Spleen (tissue), 13 donors: ENCODE measurements at places on chromosomes 3 and 15. TPM values are rescaled to one million over a fixed set of nuclear protein-coding genes. Genes with fewer than 3 reads are reported as not detected.
A peak's percentile ranks its signal among the peaks of the same experiment; 100 is the strongest.

DNA sequence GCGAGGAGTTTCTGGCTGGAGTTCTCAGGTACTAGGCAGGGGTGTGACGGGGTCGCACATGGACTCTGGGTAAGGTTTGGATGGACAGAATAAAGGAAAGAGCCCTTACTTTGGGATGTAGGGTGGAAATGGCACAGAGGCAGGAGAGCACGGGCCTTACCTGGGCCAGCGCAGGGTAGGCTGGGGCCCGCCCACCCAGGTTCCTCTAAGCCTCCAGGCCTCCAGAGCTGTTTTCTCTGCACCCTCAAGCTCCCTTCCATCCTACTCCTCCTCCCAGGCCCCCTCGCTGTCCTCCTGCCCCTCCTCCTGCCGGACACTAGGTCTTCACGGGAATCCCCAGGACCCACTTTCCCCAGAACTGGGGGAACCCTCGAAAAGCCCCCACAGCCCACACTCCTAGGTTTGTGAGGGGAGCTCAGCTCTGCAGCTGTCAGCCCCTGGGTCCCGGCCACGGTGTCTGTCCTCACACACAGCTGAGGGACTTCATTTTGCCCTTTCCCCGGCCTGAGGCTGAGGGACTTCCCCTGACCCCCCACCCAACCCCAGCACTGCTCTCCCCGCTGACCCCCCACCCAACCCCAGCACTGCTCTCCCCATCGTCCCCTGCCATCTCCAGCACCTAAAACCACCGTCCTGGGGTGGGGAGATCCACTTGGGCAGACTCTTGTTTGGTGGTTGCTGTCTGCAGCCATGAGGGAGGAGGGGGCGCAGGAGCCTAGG, 53.0 kb upstream of the PCSK6 start:
- H3K4me1 ChIP-seq = no peaks in the 10 kb centered on the region
- no peaks in the 10 kb centered on the region for H3K27me3 ChIP-seq
- no peak overlapping the region for H3K27ac ChIP-seq
- no peak overlapping the region for H3K4me3 ChIP-seq
- no peak for DNase-seq

- peak; percentile 81 for DNase-seq
- H3K4me3 ChIP-seq = peak overlapping the region; percentile 57
- no peak overlapping the region for H3K27ac ChIP-seq
- peaks cover 40% of the 10 kb centered on the region for H3K4me1 ChIP-seq
- H3K27me3 ChIP-seq = peaks cover 94% of the 10 kb centered on the region
- no peaks in the 10 kb centered on the region for H3K36me3 ChIP-seq
Observed at GRCh38 chr3:169658311-169658931, 5.1 kb downstream of the MECOM start.

DNA sequence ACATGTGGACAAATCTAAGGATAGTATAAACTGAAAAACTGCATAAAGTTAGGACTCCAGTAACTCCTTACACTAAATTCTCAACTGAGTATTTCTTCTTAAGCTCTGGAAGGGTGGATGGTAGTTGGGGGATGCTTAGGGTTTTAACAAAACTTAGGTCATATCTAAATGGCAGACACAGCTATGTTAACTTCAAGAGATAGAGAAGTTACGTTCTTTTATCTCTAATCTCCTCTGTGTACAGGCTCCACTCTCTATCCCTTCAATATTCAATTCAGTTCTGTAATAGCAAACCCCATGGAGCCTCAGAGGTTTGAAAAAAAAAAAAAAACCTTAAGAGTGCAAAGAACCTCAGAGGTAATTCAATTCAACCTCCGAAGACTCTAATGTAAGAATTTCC, 3.1 kb downstream of the CMTM6 start:
- H3K4me1 ChIP-seq = peaks cover 60% of the 10 kb centered on the region
- no peak overlapping the region for H3K4me3 ChIP-seq
- H3K27me3 ChIP-seq = no peaks in the 10 kb centered on the region
- H3K36me3 ChIP-seq = peaks cover 14% of the 10 kb centered on the region

GRCh38 chr3:191008074-191008473, 145.6 kb upstream of the GMNC start:
- H3K4me1 ChIP-seq = no peaks in the 10 kb centered on the region
- H3K27ac ChIP-seq = no peak overlapping the region
- peaks cover 4% of the 10 kb centered on the region for H3K27me3 ChIP-seq
- no peaks in the 10 kb centered on the region for H3K36me3 ChIP-seq

GRCh38 chr3:79937567-79937966, 169.8 kb upstream of the ROBO1 start:
- no peaks in the 10 kb centered on the region for H3K36me3 ChIP-seq
- no peak overlapping the region for H3K27ac ChIP-seq
- DNase-seq = no peak
- no peaks in the 10 kb centered on the region for H3K4me1 ChIP-seq
- H3K4me3 ChIP-seq = no peak overlapping the region

GRCh38 chr3:129603561-129603942, 2.9 kb downstream of the PLXND1 start:
- H3K4me3 ChIP-seq = no peak overlapping the region
- H3K27ac ChIP-seq = peak overlapping the region; percentile 89
- no peaks in the 10 kb centered on the region for H3K36me3 ChIP-seq
- DNase-seq = no peak
- peaks cover 69% of the 10 kb centered on the region for H3K4me1 ChIP-seq
- H3K27me3 ChIP-seq = peaks cover 10% of the 10 kb centered on the region

DNA sequence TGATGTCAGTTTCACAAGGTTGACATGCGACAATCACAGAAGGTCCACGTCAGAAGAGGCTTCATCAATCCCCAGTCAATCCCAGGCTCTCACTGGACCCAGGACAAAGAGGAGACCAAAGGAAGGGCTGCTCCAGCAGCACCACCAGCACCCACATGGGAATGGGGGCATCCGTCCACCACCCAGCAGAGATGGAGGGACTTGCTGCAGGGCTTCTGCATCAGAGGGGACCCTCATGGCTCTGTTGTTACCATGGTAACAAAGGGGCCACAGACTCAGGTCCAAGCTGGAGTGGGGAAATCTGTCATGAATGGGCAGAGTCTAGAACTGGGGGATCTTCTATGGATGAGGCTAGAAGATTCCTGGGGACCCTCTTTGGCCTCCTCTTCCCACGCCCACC, 13.1 kb downstream of the PLA2G4F start:
- H3K27me3 ChIP-seq = no peaks in the 10 kb centered on the region
- no peak overlapping the region for H3K4me3 ChIP-seq
- no peaks in the 10 kb centered on the region for H3K36me3 ChIP-seq
- peak; percentile 34 for DNase-seq

DNA sequence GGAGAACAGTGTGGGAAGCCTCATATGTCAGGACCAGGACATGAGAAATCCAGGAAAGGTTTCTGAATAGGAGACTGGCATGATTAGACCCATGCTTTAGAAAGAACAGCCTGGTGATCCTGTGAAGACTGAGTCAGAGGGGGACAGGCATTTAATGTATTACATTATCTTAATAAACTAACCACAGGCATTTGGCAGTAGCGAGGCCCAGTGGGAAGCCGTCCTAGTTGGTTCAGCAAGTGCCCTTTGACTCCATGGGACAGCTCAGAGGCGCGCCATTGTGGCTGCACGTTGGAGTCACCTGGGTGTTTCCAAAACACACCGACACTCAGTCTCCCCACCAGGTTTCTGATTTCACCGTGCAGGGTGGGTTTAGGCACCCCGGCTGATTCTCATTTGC, 90.5 kb upstream of the DGKG start:
- no peaks in the 10 kb centered on the region for H3K27me3 ChIP-seq
- no peaks in the 10 kb centered on the region for H3K36me3 ChIP-seq
- H3K4me1 ChIP-seq = no peaks in the 10 kb centered on the region

DNA sequence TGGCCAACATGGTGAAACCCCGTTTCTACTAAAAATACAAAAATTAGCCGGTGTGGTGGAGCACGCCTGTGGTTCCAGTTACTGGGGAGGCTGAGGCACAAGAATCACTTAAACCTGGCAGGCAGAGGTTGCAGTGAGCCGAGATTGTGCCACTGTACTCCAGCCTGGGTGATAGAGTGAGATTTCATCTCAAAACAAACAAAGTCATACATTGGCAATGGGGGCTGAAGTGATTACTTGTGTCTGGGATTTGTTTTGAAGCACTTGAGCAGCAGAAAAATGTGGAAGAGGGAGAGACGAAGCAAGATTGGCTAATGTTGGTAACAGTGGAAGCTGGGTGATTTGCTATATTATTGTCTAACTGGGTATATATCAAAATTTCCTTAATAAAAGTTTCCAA, 13.4 kb upstream of the TMEM40 start:
- H3K4me1 ChIP-seq = peaks cover 7% of the 10 kb centered on the region
- no peak overlapping the region for H3K27ac ChIP-seq
- no peak overlapping the region for H3K4me3 ChIP-seq
- no peaks in the 10 kb centered on the region for H3K36me3 ChIP-seq
- no peaks in the 10 kb centered on the region for H3K27me3 ChIP-seq

- H3K27me3 ChIP-seq = peaks cover 62% of the 10 kb centered on the region
- no peaks in the 10 kb centered on the region for H3K36me3 ChIP-seq
- H3K27ac ChIP-seq = no peak overlapping the region
- peak; percentile 83 for DNase-seq
- no peak overlapping the region for H3K4me3 ChIP-seq
Observed at GRCh38 chr3:66582721-66583423, 82.0 kb upstream of the LRIG1 start.

DNA sequence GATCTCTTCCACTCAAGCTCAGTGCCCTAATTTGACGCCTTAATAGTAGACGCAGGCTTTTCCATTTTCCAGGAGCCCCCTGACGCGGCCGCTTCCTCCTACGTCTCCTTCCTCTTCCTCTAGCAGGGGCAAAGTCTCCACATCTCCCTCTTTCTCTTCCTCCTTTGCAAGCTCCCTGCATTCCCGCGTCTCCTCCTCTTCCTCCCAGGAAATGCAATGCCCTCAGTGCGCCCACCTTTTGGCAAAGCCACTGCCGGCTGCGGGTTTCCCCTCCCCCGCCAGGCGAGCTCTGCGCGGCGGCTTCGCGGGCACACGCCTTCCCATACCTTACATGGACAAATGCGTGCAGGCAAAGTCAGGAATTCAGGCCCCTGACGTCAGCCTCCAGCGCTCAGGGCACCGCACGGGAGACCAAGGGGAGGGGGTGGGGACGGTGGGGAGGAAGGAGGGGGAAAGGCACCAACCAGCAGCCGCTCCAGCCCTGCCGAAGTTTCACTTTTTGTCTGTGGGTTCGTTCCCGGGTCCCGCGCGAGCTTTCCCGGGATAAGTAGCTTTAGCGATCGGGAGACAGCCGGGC, 432 bp upstream of the LPP start:
- no peak for DNase-seq
- H3K4me3 ChIP-seq = peak overlapping the region; percentile 77
- H3K4me1 ChIP-seq = peaks cover 20% of the 10 kb centered on the region
- no peaks in the 10 kb centered on the region for H3K36me3 ChIP-seq

DNA sequence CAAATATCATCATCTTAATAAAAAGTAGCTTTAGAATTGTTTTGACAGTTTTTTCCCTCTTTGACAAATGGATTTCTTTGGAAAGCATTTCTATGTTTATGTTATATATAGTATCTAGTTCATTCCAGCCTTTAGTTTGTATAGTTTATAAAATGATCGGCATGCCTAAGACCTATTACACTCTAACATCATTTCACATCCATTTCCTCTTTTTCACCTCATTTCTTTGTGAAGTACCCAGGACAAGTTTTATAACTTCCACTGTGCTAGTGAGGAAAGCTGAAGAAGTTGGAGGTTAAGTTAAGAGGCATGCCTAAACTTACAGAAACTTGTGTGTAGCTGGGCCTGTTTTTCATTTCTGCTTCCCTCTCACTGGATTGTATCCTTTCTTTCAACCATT, 178.4 kb downstream of the TP63 start:
- no peaks in the 10 kb centered on the region for H3K36me3 ChIP-seq
- H3K27me3 ChIP-seq = no peaks in the 10 kb centered on the region
- no peak for DNase-seq
- no peak overlapping the region for H3K4me3 ChIP-seq
- no peak overlapping the region for H3K27ac ChIP-seq

DNA sequence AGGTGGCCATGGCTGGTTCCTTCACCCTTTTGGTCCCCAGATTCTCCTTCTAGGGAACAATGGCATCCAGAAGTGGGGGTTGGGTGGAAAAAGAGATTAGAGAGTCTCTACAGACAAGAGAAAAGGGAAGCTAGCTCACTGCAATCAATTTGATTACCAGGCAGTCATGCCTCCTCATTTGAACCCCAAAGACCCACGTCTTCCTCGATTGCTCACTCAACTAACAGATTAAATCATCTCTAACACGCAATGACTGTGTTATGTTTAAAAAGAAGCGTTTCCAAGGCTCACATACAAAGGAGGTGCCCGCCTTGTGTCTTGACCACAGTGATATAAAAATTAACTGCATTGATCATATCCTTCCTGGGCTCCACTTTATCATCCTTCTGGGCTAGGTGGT, 57.6 kb downstream of the BHLHE40 start:
- H3K4me1 ChIP-seq = peaks cover 20% of the 10 kb centered on the region
- H3K4me3 ChIP-seq = no peak overlapping the region
- no peaks in the 10 kb centered on the region for H3K27me3 ChIP-seq
- DNase-seq = no peak

GRCh38 chr3:140706360-140706759, 28.5 kb downstream of the TRIM42 start:
- no peaks in the 10 kb centered on the region for H3K4me1 ChIP-seq
- DNase-seq = no peak
- H3K4me3 ChIP-seq = no peak overlapping the region
- no peaks in the 10 kb centered on the region for H3K36me3 ChIP-seq

- no peaks in the 10 kb centered on the region for H3K27me3 ChIP-seq
- no peak overlapping the region for H3K4me3 ChIP-seq
- H3K4me1 ChIP-seq = peaks cover 4% of the 10 kb centered on the region
- H3K27ac ChIP-seq = no peak overlapping the region
- peaks cover 69% of the 10 kb centered on the region for H3K36me3 ChIP-seq
Observed at GRCh38 chr15:77464129-77464865, 43.6 kb downstream of the HMG20A start.

GRCh38 chr3:155079468-155079745, 712 bp upstream of the MME start:
- peak overlapping the region; percentile 49 for H3K4me3 ChIP-seq
- peaks cover 23% of the 10 kb centered on the region for H3K4me1 ChIP-seq
- no peak for DNase-seq

- no peak overlapping the region for H3K27ac ChIP-seq
- no peak overlapping the region for H3K4me3 ChIP-seq
- H3K27me3 ChIP-seq = no peaks in the 10 kb centered on the region
- peaks cover 9% of the 10 kb centered on the region for H3K4me1 ChIP-seq
Observed at GRCh38 chr3:23999012-23999641, 54.0 kb downstream of the NR1D2 start.

DNA sequence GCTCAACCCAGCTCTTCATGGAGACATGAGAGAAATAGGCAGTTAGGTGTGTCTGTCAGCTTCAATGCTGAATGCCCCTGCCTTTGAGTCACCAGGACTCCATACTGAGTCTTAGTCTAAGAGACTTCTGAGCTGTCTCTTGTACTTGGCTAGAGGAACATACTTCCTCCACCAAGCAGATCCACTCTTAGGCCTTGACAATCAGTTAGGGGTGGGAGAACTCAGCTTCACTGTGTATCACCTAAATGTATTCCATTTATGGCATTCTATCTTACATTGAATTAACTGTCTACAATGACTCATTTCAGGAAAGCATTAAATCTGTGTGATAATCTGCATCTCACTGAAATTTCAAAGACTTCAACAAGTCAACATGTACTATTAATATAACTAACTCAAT, 66.0 kb downstream of the STAC start:
- H3K4me3 ChIP-seq = no peak overlapping the region
- no peaks in the 10 kb centered on the region for H3K36me3 ChIP-seq
- H3K27ac ChIP-seq = no peak overlapping the region
- H3K27me3 ChIP-seq = no peaks in the 10 kb centered on the region

GRCh38 chr15:64426845-64427465, 33.4 kb upstream of the ZNF609 start:
- peak overlapping the region; percentile 9 for H3K27ac ChIP-seq
- no peaks in the 10 kb centered on the region for H3K27me3 ChIP-seq
- no peak overlapping the region for H3K4me3 ChIP-seq
- H3K36me3 ChIP-seq = peaks cover 36% of the 10 kb centered on the region

SPINK8 gene
- total RNA-seq = not detected

STARD9 gene
- 30.8 TPM for total RNA-seq

OCA2 gene
- 3.0 TPM for total RNA-seq

NANOGP8 gene
- total RNA-seq = 1.1 TPM

RPL35A gene
- total RNA-seq = 772 TPM

XIRP1 gene
- total RNA-seq = 0.70 TPM

RAB8B gene
- 63.4 TPM for total RNA-seq

COL7A1 gene
- total RNA-seq = 26.6 TPM
